ENCODE measurements at places on chromosomes 4 and X.

- DNase-seq, result no peak
These were observed 418.8 kb downstream of the BCOR start for GRCh38 chrX:39678914-39679313.

DNA sequence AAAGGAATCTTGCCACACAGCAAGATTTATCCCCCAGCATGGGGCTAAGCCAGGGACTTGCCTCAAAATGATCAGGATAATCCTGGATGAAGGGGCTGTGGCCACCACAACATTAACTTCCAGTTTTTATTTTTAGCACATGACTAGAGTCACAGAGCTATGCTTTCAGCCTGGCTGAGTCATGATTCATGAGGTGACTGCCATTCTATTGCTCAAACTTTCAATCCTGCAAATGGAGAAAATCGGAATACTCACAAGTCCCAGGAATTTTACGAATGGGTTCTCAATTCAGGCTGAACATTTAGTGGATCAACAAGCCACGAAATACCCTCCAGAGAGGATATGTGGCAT is 70.7 kb upstream of the HPGD start:
- DNase-seq, result no peak

- no peak for DNase-seq
These were observed 82.0 kb downstream of the NAP1L3 start for GRCh38 chrX:93591398-93591797.

- no peak for DNase-seq
These were observed 205.4 kb upstream of the CXorf51B start for GRCh38 chrX:146604196-146604595.

DNA sequence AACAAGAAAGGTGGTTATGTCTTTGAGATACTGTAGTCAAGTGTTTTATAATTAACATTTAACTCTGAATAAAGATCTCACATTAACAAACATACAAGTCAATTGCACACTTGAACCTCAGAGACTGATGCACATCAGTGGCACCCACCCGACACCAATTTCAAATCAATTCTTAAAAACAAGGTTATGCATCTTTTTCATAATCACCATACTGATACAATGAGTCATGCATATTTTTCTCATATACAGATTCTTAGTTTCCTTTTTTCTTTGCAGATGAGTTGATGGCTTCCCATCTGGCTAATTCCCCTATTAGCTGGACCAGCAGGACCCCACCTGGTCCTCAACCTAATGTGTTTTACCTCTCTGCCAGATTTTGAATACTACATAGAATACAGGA is 136.2 kb upstream of the RPL34 start:
- DNase-seq, result no peak

DNA sequence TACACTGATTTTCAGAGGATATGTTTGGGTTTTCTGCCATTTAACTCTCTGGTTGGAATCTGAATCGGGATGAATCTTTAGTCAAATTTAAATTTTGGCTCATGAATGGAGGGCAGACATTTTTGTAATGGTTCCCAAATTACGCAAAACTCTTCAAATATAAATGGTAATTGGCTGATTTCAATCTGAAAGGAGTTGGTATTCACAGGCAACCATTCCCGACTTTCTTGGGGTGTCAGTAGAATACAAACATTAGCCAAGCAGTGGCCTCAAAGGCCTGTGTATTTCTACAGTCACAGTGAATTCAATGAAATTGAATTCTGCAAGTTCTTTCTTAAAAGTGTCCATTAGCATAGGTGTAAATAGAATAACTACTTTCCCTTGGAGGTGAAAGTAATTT is 668.8 kb upstream of the PRKX start:
- no peak for DNase-seq

- no peak for DNase-seq
These were observed 32.9 kb downstream of the TMEM150C start for GRCh38 chr4:82528868-82529267.

GRCh38 chr4:185332575-185333464 is 62.9 kb downstream of the LRP2BP start:
- peak; percentile 54 for DNase-seq

- no peak for DNase-seq
These were observed 251.1 kb upstream of the DIAPH2 start for GRCh38 chrX:96433409-96434077.
